ENCODE measurements at places on chromosomes 16 and 17.

DNA sequence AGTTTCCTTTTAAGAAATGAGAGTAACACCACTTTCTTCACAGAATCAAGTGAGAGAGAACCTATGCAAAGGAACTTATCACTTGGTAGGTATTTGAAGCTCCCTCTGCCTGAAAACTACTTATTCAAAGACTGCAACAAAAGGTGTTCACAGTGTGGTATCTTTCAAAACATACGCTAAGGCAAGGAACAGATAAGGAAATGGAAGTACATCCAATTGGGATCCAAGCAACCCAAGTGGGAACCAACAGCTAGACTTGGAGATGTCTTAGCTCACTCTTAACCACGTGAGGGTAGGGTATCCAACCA is 431 bp upstream of the PPM1E start:
- DNase-seq = no peak

DNA sequence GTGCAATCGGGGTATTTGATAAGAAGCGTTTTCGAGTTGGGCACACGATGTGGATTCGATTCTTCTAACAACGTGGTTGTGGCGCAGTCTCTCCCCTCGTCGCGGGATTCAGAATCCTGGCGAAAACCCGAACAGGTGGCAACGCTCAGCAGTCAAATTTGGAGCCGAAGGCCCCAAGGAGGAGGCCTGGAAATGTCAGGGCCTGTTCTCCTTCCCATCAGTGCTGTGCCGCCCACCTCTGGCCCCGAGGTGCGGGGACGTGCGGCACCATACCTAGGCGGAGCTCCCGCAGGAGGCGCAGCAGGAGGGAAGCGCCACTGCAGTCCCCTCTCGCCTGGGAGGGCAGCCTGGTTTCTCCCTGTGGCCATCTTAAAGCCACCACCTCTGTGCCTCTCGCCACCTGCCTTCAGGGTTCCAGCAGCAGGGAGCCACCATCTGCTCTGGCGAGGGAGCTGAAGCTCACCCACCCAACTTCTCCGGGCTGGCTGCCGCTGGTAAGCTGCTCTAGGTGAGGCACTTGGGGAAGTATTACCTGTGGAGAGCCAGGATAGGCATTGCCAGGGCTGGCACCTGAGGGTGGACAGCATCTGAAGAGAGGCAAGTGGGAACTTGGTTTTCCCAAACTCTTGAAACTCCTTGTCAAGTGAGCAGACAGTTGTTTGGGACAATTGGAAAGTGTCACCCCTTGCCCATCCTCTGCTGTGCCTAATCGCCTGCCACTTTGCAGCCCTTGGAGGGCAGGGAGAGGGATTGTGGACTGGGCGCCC is 2.6 kb upstream of the AATF start:
- DNase-seq = no peak

GRCh38 chr17:33745047-33745760 is 452.1 kb upstream of the ASIC2 start:
- no peak for DNase-seq

- no peak for DNase-seq
These were observed 32.9 kb downstream of the CPSF4L start for GRCh38 chr17:73228748-73229236.

- no peak for DNase-seq
These were observed 42.2 kb downstream of the ZFPM1 start for GRCh38 chr16:88495268-88495772.

DNA sequence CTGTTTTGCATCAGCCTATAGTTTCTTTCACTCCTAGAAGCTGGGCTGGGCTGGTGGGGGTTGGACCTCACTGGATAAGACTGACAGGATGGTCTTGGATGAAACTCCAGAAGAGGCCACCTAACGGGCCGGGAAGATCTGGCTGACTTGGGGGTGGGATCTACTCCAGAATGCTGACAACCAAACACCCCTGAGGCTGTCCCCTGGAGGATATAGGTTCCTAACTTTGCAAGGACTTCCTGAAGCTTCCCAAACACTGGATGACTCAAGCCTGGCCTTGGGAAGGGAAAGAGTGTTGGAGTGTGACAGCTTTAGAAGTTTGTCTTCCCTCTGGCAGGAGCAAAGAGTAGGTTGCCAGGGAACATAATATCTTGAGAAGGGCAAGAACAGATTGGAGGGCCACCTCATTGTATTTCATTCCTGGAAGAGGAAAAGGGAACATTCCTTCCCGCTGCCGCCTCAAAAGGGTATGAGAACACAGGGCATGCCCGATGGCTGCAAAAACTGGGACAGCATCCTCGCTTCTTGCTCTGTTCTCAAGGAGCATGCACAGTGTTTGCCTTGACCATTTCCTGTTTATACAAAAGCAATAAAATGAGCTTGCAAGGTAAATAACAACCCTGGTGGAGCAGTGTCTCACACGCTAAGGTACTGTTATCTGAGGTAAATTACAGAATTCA is 6.8 kb upstream of the CYB5B start:
- DNase-seq = no peak

GRCh38 chr17:45759761-45760160 is 24.4 kb upstream of the CRHR1 start:
- DNase-seq = no peak

- peak; percentile 81 for DNase-seq
These were observed 5.0 kb upstream of the CCL8 start for GRCh38 chr17:34314279-34314678.

- no peak for DNase-seq
These were observed 27.3 kb downstream of the MIS12 start for GRCh38 chr17:5513628-5514027.

Measured in vagina (tissue), 2 donors.